Esophagus squamous epithelium (tissue), 5 donors: ENCODE measurements at places on chromosomes 12 and 14.

- no peak for DNase-seq
Observed at GRCh38 chr12:1502831-1503230, 91.5 kb downstream of the FBXL14 start.

DNA sequence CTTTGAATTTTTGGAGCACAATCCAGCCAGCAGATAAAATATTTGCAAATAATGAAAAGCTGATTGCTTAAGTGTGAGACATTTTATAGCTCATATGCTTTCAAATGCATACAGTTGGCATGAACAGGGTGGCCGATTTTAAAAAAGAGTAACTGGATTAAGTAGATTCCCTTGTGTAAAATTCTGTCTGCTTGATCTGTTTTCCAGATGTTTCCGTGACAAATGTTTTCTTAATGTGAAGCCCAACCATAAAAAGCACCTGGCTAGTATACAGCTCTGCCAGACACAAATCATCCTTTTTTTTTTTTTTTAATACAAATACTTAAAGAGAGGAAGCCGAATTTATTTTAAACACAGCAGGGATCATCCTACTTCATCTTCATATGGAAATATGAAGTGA, 440.7 kb downstream of the CCER1 start:
- no peak for DNase-seq

DNA sequence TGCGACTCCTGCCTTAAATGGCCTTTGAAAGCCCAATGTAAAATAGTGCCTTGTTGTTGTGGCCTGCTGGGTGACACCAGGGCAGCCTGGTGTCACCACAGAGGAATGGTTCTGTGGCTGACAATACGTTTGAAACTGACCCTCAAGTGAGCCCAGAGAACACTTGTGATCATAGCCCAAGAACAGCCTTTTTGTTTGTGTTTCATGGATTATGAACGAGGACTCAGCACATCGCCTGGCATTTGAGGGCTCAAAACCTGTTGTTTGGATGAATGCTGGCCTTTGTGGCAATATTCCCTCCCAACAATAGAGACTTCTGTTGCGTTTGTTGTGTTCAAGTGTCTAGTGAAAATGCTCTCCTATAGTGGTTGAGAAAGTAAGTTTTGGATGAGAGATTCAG, 48.5 kb downstream of the TSPAN9 start:
- DNase-seq = no peak

- no peak for DNase-seq
Observed at GRCh38 chr14:60102389-60102788, 10.7 kb downstream of the PCNX4 start.

- no peak for DNase-seq
Observed at GRCh38 chr12:76375939-76376338, 27.7 kb upstream of the BBS10 start.

DNA sequence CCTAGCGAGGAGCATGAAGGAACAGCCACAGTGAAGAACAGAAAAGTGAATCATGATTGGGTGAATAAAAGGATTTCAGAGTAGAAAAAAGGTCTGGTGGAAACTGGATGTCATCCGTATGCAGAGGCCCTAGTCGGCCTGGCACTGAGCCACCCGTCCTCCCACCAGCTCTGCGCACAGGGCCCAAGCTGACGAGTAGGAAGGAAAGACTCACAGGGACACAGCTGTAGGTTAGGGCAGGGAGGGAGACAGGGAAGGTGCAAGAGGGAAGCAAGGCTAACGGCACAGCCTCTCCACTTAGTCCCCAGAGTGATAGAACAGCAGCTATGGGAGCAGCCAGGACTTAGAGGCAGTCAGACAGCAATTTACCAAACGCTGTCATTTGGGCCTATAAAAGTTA, 112.6 kb downstream of the KCNK10 start:
- DNase-seq = no peak

GRCh38 chr14:55121628-55122439, 7.2 kb upstream of the LGALS3 start:
- no peak for DNase-seq

GRCh38 chr14:26719514-26719913, 121.7 kb upstream of the NOVA1 start:
- no peak for DNase-seq

DNA sequence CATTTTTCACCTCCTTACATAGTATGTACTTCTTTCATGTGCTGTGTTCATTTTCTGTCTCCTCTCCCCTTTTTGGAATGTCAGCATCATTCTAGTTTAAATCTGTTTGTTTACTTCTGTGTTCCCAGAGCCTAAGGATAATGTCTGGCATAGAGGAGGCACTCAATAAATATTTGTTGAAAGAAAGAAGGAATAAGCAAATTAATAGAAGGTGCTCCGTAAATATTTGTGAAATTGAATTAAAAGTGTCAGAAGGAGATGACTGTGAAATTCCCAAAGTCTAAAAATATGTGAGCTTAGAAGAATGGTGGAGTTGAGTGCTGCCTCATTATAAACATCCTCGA, 3.3 kb upstream of the CDKN1B start:
- no peak for DNase-seq

GRCh38 chr12:98424726-98425401, 90.5 kb upstream of the TMPO start:
- DNase-seq = no peak

GRCh38 chr12:29043069-29043468, 106.0 kb upstream of the FAR2 start:
- DNase-seq = no peak

DNA sequence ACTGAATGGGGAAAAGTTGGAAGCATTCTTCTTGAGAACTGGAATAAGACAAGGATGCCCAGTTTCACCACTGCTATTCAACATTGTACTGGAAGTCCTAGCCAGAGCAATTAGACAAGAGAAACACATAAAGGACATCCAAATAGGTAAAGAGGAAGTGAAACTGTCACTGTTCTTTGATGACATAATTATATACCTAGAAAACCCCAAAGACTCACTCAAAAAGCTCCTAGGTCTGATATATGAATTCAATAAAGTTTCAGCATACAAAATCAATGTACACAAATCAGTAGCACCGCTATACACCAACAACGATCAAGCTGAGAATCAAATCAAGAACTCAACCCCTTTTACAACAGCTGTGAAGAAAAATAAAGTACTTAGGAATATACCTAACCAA, 157.3 kb upstream of the DDHD1 start:
- DNase-seq = no peak

- no peak for DNase-seq
Observed at GRCh38 chr12:53222806-53223261, 9.2 kb downstream of the RARG start.

- no peak for DNase-seq
Observed at GRCh38 chr14:22213120-22213519, 375.9 kb downstream of the DAD1 start.

- DNase-seq = no peak
Observed at GRCh38 chr12:91774434-91774921, 371.2 kb downstream of the BTG1 start.

- no peak for DNase-seq
Observed at GRCh38 chr14:86823581-86823980, 1169.4 kb downstream of the GALC start.
